BJ (cell line): ENCODE measurements at places on chromosomes 5 and 9. TPM values are rescaled to one million over a fixed set of nuclear protein-coding genes. Genes with fewer than 3 reads are reported as not detected.

ARID3C gene
- polyA plus RNA-seq, result not detected in 2 replicates

ADAMTS16 gene
- 0.04 and 0.05 TPM in 2 replicates for polyA plus RNA-seq

SNCAIP gene
- polyA plus RNA-seq, result 1.5 and 1.7 TPM in 2 replicates

PSAT1 gene
- 307 and 428 TPM in 2 replicates for polyA plus RNA-seq

UBE2QL1 gene
- polyA plus RNA-seq, result not detected in 2 replicates

ZDHHC21 gene
- 3.2 and 6.3 TPM in 2 replicates for polyA plus RNA-seq

ST8SIA4 gene
- not detected in 2 replicates for polyA plus RNA-seq

IGFBPL1 gene
- polyA plus RNA-seq, result 0.37 and 0.69 TPM in 2 replicates

PROB1 gene
- polyA plus RNA-seq, result 0.23 and 0.40 TPM in 2 replicates

GGTA1 gene
- not detected in 2 replicates for polyA plus RNA-seq

MCIDAS gene
- 0.04 TPM in 1 of 2 replicates, not detected in the other for polyA plus RNA-seq

GDA gene
- polyA plus RNA-seq, result not detected in 2 replicates

PCDHB12 gene
- polyA plus RNA-seq, result 0.09 and 0.13 TPM in 2 replicates

ARAP3 gene
- polyA plus RNA-seq, result 4.1 and 5.6 TPM in 2 replicates

EPB41L4A gene
- 0.04 and 0.05 TPM in 2 replicates for polyA plus RNA-seq

IFNA13 gene
- not detected in 2 replicates for polyA plus RNA-seq

ARL14EPL gene
- not detected in 2 replicates for polyA plus RNA-seq

PCDHA13 gene
- not detected in 2 replicates for polyA plus RNA-seq

TPPP gene
- polyA plus RNA-seq, result 0.07 and 0.09 TPM in 2 replicates

AJM1 gene
- 0.86 and 1.0 TPM in 2 replicates for polyA plus RNA-seq

PKN3 gene
- 2.8 and 3.4 TPM in 2 replicates for polyA plus RNA-seq

FBN2 gene
- polyA plus RNA-seq, result 141 and 157 TPM in 2 replicates

AGXT2 gene
- not detected in 2 replicates for polyA plus RNA-seq

C9 gene
- polyA plus RNA-seq, result not detected in 2 replicates

ESM1 gene
- polyA plus RNA-seq, result 2.4 and 2.8 TPM in 2 replicates

CDKN2B-AS1 gene
- polyA plus RNA-seq, result 0.59 and 1.1 TPM in 2 replicates

GTF3C5 gene
- polyA plus RNA-seq, result 36.0 and 47.7 TPM in 2 replicates

ACOT12 gene
- 0.18 TPM in 1 of 2 replicates, not detected in the other for polyA plus RNA-seq

TMC1 gene
- 1.2 and 1.3 TPM in 2 replicates for polyA plus RNA-seq

FAXDC2 gene
- polyA plus RNA-seq, result 10.7 and 13.6 TPM in 2 replicates

PRUNE2 gene
- 0.78 and 1.3 TPM in 2 replicates for polyA plus RNA-seq

NUTM2G gene
- polyA plus RNA-seq, result not detected in 2 replicates

SLC25A48 gene
- polyA plus RNA-seq, result not detected in 2 replicates

SLC1A3 gene
- 0.37 and 0.54 TPM in 2 replicates for polyA plus RNA-seq

CXXC5 gene
- polyA plus RNA-seq, result 36.5 and 50.4 TPM in 2 replicates

KCNT1 gene
- not detected in 2 replicates for polyA plus RNA-seq

SH3PXD2B gene
- 11.6 and 15.5 TPM in 2 replicates for polyA plus RNA-seq

TRAF1 gene
- 2.2 and 3.3 TPM in 2 replicates for polyA plus RNA-seq

CARTPT gene
- not detected in 2 replicates for polyA plus RNA-seq

CKMT2 gene
- 0.10 and 0.17 TPM in 2 replicates for polyA plus RNA-seq
